ENCODE measurements at places on chromosomes 12 and 14. TPM values are rescaled to one million over a fixed set of nuclear protein-coding genes. Genes with fewer than 3 reads are reported as not detected.

DNA sequence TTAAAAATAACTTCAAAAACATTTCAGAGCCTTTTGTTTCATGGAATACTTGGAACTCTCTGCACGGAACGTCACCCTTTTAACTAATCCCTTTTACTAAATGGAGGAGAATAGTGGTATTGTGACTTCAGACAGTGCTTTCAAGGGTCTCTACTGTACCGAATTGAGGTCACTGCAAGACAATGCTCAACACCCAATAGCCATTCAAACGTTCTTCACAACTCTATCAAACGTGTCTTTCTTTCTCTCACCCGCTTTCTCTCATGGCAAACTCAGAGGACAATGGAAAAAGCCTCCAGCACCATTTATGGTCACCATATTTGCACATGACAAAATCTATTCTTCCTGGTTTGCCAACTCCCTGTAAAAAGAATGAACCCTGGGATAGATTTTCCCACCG, 132.1 kb upstream of the SOX5 start:
- DNase-seq: no peak

- DNase-seq: no peak
Observed at GRCh38 chr14:69696204-69696527, 70.8 kb upstream of the SRSF5 start.

The TAS2R8 gene
- total RNA-seq: 0.45 TPM

GRCh38 chr12:57717846-57718640, 20.5 kb downstream of the AGAP2 start:
- DNase-seq: no peak

The KRAS gene
- 13.9 TPM for total RNA-seq

The KCNMB4 gene
- total RNA-seq: 22.4 TPM

DNA sequence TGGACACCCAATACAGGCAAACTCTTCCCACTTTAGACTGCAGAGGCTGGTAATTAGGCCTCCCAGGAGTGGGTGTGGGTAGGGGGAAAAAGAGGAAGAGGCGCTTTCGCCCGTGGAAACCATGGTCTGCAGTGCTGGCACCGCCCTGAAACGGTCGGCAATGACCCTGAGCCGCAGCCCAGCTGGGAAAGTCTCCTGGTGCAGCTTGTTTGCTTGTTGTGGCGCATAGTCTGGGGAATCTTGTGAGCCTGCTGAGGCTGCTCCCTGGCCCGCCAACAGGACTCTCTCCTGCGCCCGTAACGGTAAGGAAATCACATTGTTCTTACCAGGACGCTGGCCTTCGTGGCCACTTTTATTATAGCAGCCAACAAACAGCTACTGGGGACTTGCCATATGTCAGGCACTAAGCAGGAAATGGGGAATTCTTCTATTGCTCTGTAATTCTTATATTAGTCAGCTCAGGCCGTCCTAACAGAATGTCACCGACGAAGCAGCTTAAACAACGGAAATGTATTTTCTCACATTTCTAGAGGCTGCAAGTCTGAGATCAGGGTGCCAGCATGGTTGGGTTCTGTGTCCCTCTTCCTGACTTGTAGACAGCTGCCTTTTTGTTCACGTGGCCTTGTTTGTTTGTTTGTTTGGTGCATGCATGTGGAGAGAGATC, 52.5 kb upstream of the RIN3 start:
- peak; percentile 65 for DNase-seq

- DNase-seq: no peak
Observed at GRCh38 chr14:98137131-98138025, 1134.6 kb downstream of the BCL11B start.

- DNase-seq: peak; percentile 45
Observed at GRCh38 chr14:52061390-52061789, 7.5 kb downstream of the NID2 start.

- peak; percentile 94 for DNase-seq
Observed at GRCh38 chr14:20986811-20987210, 3.0 kb upstream of the METTL17 start.

The NINJ2 gene
- total RNA-seq: not detected

- no peak for DNase-seq
Observed at GRCh38 chr14:104751539-104752422, 1.2 kb upstream of the SIVA1 start.

The CCDC38 gene
- not detected for total RNA-seq

GRCh38 chr12:12190087-12190809, 76.6 kb downstream of the LRP6 start:
- no peak for DNase-seq

The RDH5 gene
- total RNA-seq: 10.1 TPM

- DNase-seq: no peak
Observed at GRCh38 chr14:53943751-53944083, 12.9 kb downstream of the BMP4 start.

- DNase-seq: peak; percentile 53
Observed at GRCh38 chr12:65597527-65597926, 226.8 kb upstream of the HMGA2 start.

The ASB2 gene
- 208 TPM for total RNA-seq

DNA sequence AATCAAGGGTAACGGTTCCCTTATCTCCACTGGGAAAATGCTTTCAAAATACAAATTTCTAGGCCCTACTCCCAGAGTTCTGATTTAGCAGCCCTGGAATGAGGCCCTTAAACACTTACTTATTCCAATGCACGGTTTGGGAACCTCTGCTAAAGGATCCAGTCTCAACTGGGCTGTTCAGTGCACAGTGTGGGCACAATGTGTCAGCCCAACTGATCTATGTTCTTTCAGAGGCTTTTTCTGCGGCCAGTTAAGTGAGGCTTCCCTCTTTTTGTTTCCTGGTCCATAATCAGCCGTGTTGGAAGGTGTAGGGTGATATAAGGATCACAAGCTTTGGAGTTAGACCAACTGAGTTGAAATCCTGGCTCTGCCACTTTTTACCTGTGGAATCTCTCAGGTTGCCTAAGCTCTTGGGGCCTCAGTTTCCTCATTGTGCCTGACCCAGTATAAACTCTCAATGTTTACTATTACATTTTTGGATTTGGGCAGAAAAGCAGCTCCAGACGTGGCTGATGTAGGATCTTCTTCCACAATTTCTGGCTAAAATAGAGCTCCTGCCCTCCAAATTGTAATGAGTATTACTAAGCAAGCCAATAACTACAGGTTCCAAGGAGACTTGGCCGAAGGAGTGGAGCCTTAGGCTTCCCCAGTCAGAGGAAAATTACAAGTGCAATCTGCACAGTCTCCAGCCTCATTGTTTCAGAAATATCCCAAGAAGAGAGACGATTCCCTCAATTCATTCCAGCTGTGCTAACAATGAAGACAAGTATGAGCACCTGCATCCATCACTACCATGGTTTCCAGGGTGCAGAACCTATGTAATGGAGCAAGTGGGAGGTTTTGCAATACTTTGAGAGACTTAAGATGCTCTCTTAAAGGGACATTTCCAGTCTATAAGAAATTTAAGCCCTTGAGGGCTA, 2.3 kb upstream of the ANGEL1 start:
- DNase-seq: no peak

Measured in cardiac muscle cell (in vitro differentiated cells and primary cell).